ENCODE measurements at places on chromosomes 1 and 21.

DNA sequence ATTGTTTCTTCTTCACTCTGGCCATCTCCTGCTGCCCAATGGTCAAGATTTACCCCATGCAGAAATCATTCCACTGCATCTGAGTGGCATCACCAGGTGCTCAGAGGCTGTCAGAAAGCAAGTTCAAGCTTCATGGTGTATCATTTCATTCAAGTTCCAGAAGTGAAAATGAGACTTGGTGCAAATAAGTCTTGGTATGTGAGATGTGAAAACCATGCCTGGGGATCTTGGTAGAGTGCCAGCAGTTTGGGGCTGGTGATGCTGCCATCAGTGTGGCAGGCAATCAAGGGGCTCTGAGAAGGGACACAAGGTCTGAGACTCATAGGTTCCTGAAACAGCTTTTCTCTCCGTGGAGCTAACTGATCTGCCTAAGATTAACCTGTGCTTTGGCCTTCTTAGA, 52.0 kb downstream of the CD2 start:
- no peak for DNase-seq

DNA sequence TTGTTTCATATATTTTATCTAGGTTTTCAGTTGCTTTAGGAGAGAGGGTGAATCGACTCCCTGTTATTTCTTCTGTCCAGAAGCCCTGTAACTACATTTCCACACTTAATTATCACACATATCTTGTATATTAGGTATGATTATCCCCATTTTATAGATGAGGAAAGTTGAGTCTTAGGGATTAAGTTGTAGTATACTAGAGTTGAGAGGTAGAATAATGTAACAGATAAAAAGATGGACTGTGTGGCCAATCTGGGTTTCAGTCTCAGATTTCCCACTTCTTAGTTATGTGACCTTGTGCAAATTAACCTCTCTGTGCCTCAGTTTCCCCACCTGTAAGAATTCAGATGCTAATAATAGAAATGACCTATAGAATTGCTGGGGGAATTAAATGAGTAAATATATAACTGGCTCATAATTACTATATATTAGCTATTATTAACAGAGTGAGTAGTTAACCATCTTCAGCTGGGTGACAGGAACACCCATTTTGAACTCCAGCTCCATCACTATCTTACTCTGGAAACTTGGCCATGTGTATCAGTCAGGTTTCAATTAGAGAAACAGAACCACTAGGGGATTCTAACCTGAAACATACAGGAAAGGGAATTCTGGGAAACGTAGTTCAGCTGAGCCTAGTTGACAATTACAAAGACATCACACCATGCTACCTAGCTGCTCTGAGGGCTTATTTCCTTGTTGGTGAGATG, 20.4 kb upstream of the FOXO6 start:
- DNase-seq = no peak

DNA sequence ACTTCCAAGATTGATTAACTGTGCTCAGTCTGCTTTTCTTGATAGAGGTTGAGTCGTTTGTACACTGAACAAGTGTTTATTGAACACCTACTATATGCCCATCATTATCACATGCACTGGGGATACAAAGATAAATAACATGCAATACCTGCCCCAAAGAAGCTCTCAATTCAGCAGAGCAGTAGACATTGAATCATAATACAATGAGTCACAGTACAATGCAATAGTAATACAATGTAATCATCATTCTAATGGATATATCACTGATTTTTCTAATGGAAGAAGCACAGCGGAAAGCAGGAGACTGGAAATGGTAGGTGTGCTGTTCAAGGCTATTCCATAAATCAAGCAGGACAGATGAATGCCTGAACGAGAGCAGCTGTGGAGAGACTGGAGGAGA, 3.7 kb upstream of the SEC16B start:
- DNase-seq = no peak

- no peak for DNase-seq
Observed at GRCh38 chr1:22753481-22753971, 42.9 kb downstream of the EPHB2 start.

- DNase-seq = no peak
Observed at GRCh38 chr1:184388971-184389370, 2.1 kb downstream of the C1orf21 start.

DNA sequence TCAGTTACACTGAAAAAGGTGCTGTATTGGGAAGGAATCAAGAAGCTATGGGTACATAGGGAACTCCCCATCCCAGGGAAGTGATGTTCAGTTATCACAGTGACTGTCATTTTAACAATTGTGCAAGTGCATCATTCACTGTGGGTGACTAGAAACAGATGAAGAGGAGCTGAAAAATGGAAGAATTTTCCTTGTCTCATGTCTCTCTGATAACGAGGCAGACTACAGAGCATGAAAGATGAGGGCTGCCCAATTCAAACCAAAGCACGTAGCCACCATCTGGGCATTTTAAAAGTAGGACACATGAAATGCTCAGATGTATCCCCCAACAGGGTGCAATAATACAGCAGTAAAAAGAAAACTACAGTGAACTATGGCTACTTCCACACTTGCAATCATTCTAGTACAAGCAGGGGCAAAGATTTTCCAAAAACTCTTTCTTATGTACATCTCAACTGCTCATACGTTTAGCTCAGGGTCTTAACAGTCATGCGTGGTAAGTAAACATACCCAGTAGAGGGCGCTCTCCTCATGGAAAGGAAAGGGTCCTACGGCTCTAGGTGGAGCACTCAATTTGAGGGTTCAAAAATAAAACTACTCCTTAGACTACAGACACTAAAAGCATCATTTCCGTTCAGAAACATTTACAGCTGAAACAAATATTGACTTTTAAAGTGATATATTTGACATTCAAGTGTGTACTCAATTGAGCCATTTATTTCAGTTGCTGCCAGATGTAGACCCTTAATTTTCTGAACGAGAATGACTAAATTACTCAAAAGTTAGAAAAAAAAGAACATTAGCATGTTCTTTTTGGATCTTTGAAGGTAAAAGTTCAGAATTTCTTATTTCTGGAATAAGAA, 143.2 kb downstream of the KCTD3 start:
- DNase-seq = peak; percentile 25

GRCh38 chr21:35404247-35404646, 355.1 kb upstream of the RUNX1 start:
- DNase-seq = no peak

- no peak for DNase-seq
Observed at GRCh38 chr1:165787741-165788140, 19.1 kb upstream of the TMCO1 start.

DNA sequence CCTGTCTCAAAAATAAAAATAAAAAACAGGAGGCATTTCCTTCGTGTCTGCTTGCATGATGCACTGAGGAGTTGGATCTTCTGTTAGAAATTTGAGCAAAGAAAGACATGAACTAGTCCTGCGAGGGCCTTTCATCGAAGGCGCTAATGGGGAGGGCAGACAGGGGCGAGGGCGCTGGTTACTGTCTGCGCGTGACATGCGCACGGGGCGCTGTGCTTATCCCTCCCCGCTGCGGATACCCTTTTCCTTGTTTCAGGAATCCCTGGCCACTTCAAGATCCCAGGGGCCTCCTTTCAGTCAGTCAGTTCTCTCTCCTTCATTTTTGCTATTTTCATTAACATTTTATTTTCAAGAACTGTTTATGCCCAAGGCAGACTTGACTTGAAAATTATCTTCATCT, 545.8 kb downstream of the KIF26B start:
- DNase-seq = no peak

DNA sequence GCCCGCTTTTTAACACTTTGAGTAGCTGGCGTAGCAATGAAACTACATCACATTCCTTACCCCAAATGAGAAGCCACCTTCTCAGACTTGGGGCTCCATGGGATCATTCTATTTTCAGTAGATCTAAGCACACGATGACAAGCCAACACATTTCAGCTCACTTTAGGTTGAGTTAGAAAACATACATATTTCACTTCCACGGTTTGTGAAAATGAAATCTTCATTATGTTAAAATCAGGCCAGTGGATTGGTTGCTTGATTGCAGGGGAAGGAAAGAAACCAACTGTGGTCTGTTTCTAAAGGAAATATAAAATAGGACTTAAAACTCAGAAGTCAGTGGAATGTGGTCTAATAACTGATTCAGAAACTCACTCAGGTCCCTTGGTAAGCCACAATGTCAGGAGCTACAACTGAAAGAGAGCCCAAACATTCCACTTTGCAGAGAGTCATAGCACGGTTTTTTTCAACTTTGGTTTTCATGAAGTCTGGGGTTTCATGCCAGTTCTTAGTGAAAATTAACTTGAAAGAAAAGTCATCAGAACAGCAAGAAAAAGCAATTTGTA, 82.3 kb upstream of the TIAM1 start:
- no peak for DNase-seq

DNA sequence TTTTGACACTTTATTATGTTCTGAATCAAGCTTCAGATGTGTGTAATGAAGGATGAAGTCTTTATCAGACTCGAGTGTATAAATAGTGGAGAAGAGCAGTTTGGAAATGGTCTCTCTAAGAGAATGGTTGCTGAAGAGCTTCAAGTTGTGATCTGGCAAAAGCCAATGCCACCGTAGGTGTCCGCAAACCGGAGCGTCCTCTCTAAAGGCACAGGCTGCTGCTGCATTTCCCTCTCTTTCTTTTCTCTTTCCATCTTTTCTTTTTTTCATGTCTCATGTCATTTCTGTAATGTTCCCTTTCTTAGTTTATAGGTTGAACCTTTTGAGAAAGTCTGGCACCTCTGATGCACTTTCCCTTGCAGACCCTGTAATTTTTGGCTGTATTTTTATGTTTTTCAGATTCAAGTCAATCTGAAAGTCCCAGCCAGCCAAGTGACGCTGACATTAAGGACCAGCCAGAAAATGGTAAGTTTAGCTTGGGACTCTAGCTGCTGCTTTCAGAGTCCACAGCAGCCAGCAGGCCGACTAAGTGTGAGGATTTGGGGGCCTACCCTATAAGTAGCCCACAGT, 194.8 kb downstream of the NFIA start:
- no peak for DNase-seq

DNA sequence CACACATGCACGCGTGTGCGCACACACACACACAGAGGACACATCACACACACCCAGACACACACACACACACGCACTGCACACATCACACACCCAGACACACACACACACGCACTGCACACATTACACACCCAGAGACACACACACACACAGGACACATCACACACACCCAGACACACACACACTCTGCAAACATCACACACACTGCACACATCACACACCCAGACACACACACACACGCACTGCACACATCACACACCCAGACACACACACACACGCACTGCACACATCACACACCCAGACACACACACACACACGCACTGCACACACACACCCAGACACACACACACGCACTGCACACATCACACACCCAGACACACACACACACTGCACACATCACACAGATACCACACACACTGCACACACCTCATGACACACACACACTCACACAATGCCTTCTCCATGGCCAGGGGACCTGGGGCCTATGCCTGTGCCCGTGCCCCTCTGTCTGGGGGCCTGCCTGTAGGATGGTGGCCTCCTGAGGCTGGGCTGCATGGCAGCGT, 24.4 kb downstream of the CRYAA start:
- no peak for DNase-seq

DNA sequence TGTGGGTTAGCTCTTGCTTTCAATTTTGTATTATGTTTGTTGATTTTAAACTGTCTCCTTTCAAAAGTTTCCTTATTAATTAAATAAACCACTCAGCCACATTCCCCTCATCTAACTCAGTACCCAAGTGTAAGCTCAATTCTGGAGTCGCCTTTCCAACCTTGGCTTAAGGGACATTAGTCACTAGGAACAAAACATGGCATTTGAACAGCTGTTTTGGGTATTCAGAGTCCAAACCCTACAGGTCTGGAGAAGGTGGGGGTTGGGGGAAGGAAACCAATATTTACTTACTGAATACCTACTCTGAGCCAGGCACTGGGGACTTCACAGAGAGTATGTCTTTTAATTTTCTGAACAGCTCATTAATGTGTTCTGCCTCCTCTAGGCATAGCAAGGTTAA, 117.2 kb upstream of the JUN start:
- DNase-seq = no peak

DNA sequence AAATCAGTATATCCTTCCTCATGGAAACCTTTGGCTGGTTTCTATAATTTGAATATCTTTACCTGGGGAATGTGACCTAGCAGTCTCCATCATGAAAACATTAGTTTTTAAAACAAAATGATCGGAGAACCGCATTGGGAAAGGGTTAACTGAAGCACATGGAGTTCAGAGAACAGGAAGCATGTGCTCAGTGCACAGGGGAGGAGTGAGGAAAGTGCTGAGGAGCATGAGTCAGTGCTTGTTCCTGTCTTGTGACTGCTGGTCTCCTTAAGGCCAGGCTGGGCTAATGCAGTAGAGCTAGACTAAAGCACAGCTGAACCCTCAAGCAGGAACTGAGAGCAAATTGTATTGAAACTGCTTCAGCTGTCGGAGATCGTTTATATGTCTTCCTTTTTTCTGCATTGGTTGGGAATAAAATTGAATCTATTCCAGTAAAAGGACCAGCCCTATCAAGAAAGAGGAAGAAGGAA, 5.8 kb downstream of the IFI16 start:
- DNase-seq = no peak

GRCh38 chr1:237179503-237179902, 137.5 kb downstream of the RYR2 start:
- no peak for DNase-seq

- no peak for DNase-seq
Observed at GRCh38 chr1:18341291-18342069, 139.2 kb upstream of the KLHDC7A start.

GRCh38 chr1:213123087-213123486, 72.0 kb downstream of the RPS6KC1 start:
- DNase-seq = no peak

DNA sequence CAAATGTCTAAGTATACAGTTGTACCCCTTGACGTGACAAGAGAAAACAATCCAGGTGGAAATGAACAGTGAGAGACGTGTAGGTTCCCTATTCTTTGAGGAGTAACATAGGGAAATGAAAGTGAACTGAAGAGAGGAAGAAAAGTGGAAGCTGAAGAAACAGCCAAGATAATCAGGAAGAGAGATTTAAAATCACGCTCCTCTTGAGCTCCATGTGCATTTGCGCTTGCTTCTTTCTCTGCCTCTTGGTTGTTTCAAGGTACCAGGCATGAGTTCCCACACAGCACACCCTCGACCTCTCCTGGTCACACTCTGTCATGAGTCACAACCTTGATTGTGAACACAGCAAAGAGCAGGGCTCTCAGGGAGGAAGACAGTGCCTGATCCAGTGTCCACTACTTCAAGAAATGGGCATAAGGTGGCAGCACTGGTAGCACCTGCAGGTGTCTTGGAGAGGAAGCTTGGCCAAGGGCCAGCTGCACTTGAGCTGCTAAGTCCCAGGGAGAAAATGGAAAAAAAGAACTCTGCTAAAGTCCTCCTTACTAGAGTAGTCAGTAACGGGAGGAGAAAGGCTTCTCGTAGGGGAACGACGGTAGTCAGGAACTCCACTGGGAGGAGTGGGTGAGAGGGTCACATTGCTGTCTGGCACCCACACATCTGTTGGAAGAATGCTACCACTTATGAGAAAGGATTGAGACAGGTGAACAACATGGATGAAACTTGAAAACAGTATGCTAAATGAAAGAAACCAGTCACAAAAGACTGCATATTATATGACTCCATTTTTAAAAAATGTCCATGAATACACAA, 18.3 kb upstream of the ARID1A start:
- no peak for DNase-seq

All from glutamatergic neuron (in vitro differentiated cells).